ENCODE measurements at places on chromosomes 4 and X.

DNA sequence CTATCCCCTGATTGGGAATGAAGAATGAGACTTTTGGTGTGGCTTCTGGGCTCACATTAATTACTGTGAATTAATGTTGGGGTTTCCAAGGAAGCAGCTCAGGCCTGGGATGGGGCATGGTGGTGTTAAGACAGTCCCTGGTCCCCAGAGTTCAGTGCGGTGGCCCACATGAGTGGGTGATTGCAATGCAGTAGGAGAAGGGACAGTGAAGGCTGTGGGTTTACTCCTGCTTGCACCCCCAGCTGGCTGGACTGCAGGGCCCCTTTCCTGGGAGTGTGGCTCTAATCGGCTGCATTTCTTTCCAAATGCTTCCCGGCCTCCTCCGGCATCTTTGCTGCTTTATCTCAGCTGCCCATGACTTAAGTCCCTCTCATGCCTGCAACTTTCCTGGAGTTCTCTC lies 28.2 kb upstream of the GPR78 start:
- DNase-seq = no peak

DNA sequence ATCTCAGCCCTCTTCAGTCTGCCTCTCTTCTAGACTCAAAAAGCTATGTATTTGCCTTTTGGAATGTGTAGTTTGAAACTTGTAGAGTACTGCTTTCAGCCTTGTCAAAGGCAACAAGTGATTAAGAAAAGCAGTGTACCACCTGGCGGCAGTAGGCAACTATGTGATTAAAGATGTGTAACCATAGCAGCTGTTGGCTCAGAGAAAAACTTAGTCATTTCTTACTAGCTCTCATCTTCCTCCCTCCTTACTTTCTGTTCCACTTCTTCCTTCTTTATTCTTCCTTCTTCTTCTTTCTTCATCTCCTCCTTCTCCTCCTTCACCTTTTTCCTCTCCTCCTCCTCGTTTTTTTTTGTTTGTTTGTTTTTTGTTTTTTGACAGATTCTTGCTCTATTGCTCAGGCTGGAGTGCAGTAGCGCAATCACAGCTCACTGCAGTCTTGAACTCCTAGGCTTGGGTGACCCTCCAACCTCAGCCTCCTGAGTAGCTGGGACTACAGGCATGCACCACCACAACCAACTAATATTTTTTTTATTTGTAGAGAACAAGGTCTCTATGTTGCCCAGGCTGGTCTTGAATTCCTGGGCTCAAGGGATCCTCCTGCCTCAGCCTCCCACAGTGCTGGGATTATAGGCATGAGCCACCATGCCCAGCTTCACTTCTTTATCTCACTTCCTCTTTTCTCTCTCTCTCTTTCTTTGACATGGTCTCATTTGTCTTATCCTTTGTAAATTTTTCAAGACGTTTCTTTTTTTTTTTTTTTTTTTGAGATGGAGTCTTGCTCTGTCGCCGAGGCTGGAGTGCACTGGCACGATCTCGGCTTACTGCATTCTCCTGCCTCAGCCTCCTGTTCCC lies 32.6 kb downstream of the ABHD18 start:
- DNase-seq = peak; percentile 57

DNA sequence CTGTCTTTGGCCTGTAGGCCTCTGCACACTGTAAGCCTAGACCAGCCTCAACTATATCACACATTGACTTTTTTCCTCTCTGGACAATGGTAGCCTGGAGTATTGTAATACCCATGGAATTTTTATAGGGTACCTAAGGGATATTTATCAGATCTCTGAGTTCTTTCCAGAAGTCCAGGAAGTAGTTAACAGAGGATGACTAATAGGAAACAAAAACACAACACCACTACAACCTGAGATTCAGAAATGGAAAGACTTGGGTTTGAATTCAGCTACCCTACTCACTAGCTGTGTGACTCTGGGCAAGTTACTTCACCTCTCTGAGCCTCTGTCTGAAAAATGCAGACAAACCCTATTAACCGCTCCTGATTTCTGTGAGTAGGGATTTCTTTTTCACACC lies 7.7 kb upstream of the STX18 start:
- no peak for DNase-seq

DNA sequence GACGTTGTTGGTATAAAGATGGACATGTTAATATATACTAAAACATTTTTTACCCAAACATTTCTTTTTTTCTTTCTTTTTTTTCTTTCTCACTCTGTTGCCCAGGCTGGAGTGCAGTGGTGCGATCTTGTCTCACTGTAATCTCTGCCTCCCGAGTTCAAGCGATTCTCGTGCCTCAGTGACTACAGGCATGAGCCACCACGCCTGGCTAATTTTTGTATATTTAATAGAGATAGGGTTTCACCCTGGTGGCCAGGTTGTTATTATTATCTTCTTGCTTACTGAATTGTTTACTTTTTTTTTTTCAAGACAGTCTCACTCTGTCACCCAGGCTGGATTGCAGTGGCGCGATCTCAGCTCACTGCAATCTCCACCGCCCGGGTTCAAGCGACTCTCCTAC lies 68.8 kb downstream of the HOPX start:
- DNase-seq = no peak

DNA sequence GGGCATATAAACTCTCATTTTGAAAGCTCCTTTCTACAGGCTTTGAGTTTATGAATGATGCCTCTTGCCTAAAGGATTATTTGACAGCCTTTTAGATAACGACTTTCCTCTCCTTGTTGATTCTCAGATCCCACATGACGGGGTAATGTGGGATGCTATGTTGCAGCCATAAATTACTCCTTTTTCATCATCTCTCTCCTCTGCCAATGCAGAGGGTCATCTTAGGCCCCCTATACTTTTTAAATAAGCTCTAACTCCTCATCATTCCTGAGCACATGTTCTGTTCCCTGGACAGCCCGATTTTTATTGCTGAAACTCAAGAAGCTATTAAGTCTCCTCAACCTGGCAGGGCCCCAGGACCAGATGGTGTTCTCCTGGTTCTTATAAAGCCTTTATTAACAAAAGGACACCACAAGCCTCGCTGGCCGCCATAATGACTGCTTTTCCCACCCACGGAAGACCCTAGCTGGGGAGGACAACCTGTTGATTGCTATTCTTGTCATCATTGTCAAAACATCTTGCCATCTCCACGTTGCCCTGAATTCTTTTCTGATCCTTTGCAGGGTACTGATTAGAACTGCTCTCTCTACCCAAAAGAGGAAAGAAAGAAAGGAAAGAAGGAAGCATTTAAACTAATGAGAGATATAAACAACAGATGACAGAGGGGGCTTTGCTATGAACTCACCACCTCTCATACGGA lies 150.7 kb downstream of the DHX15 start:
- DNase-seq = no peak

DNA sequence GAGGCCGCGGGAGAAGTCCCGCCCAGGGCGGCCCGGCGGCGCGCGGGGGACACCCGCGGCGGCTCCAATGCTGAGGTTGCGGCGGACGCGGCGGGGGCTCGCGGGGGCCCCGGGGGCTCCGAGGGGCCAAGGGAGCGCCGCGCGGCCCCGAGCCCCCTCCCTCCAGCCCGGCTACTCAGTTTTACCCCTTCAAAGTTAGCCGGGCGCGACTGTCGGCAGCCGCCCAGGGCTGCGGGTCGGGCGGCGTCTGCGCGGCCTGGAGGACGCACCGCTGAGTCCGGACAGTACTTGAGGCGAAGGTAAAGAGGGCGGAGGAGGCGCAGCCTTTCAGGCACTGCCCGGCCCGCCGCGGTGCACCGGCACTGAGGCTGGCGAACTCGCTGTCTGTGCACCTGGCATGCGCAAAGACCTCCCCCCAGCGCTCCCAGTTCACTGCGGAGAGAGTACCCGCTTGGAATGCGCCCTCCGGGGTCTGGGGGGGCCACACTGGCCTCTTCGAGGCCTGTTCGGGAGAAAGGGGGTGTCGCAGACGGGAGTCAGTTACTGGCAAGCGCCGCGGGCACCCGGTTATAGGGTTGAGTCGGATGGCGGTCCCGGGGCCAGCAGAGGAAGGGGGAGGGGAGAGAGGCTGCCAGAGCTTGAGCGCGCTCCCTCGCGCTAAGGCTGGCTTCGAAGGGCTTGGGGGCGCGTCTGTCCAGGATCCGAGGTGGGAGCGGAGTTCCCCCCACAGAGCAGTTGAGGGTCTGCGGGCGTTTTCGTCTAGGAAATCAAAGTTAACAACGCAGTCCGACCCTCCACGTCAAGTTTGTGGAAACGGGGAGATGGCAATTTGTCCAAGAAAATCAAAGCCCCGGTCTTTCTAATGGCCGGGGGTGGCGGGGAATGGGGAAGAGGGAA lies 1.1 kb downstream of the PCDH19 start:
- no peak for DNase-seq

- DNase-seq = no peak
Measured at GRCh38 chr4:127484117-127484516, 148.6 kb upstream of the INTU start.

DNA sequence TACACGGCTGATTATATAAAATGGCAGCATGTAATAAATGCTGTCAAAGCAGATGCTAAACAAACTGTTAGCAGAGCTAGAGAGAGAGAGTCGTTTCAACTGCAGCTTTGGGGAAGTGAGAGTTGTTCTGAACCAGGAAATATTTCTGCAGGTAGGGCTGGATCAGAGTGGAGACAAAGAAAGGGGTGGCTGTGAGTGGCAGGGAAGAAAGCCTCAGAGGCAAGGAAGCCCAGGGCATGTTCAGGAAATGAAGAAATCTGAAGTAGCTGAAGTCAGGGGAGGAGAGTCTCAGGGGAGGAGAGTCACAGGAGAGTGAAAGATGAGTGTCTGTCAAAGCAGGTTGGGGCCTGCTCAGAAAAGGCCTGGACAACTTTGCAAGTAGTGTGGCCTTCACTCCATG lies 48.4 kb upstream of the RPS6KA3 start:
- DNase-seq = no peak

- DNase-seq = no peak
Measured at GRCh38 chr4:163587867-163588266, 93.4 kb downstream of the TMA16 start.

DNA sequence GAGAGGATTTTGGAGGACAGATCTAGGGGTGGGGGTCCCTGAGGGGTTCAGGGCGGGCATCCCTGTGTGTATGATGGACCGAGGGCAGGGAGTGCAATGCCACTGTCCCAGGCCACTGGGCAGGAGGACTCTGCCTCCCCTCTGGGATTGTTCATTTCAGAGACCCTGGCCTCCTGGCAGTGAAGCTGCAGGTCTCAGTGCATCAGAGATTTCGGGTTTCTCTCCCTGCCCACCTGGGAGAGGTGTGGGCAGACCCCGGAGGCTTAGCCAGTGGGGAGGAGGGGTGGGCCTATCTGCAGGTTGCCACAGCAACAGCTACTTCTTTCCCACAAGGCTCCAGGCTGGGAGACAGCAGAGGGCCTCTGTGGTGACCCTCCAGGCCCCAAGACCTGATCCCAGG lies 80.1 kb upstream of the LRPAP1 start:
- no peak for DNase-seq

- no peak for DNase-seq
Measured at GRCh38 chr4:106767991-106768390, 268.1 kb downstream of the DKK2 start.

DNA sequence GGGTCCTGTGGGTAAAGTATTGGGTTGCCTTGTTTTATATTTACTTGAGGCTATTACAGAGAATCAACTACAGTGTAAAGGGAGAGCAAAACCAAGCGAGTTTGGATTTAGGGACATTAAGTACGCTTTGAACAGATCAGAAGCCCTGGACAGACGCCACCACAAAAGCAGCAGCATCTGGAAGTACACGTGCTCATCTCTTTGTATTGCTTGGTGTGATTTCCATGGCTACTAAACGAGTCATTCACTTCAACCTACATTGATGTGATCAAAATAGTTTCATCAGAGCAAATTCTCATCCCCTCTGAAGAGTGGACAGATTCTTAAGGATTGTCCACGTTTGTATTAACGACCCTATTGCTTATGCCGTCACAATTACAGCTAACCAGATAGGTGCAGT lies 85.1 kb downstream of the SORBS2 start:
- peak; percentile 70 for DNase-seq

DNA sequence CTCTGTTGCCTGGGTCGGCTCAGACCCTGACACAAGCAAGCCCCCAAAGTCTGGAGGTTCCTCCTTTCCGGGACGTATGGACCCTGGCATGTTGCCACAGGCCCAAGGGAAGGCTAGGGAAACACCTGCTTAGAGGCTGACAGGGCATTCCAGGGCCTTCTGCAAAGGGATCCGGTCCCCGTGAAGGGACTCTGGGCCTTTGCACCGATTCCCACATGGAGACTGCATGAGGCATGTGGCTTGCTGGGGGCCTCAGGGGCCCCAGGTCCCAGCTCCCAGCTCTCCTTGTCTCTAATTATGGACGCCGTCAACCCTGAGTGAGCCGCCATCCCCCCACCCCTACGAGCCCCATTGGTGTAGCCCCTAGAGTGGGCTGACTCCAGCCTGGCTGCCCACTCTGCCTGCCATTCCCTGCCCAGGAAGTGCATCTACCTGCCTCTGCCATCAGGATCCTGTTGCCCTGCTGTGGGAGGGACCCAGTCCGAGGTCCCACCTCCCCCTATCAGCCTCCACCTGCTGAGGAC lies 4.2 kb upstream of the RGS12 start:
- no peak for DNase-seq

DNA sequence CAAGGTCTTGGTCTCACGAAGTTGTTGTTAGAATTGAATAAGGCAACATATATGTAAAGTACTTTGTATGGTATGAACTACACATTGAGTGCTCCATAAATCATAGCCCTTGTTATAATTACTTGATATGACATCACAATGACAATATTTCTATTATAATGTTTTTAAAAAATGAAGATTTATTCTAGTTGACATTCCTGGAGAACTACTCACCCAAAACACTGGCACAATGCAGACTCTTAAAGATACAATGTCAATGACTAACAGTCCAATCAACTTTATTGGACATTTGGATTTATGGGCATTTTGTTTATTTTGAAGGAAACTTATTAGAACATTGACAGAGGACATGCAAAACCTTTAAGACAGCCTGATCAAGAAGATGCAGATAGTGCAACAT lies 55.3 kb downstream of the ASB9 start:
- DNase-seq = no peak
